ENCODE measurements at places on chromosomes 1 and 21. TPM values are rescaled to one million over a fixed set of nuclear protein-coding genes. Genes with fewer than 3 reads are reported as not detected.
A peak's percentile ranks its signal among the peaks of the same experiment; 100 is the strongest.

DNA sequence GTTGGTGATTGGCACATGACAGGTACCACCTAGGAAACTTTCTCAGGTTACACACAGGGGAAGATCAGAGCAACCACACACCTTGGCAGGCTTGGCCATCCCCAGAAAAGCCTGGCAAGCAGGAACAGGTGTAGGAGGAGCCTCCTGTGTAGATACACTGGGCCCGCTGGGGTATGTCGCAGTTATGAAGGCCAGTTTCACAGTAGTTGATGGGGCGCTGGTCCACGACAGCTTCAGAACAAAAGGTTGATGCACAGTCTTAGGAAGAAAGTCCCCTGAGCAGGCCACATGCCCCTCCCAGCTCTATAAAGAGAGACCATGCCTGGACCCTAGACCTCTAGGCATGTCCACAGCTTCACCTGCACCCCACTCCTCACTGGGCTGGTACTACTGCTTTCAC is 51.6 kb downstream of the NID1 start:
- no peak overlapping the region for H3K4me3 ChIP-seq
- no peak for DNase-seq
- peaks cover 66% of the 10 kb centered on the region for H3K36me3 ChIP-seq
- peaks cover 3% of the 10 kb centered on the region for H3K4me1 ChIP-seq

The CDC42SE1 gene
- total RNA-seq: 23.1 TPM

GRCh38 chr1:23403735-23404486 is 20.6 kb downstream of the TCEA3 start:
- peaks cover 22% of the 10 kb centered on the region for H3K4me1 ChIP-seq
- H3K27ac ChIP-seq: peak overlapping the region; percentile 40
- DNase-seq: peak; percentile 86
- H3K36me3 ChIP-seq: peaks cover 9% of the 10 kb centered on the region

The UBAP2L gene
- 57.4 TPM for total RNA-seq

The VSIG8 gene
- not detected for total RNA-seq

DNA sequence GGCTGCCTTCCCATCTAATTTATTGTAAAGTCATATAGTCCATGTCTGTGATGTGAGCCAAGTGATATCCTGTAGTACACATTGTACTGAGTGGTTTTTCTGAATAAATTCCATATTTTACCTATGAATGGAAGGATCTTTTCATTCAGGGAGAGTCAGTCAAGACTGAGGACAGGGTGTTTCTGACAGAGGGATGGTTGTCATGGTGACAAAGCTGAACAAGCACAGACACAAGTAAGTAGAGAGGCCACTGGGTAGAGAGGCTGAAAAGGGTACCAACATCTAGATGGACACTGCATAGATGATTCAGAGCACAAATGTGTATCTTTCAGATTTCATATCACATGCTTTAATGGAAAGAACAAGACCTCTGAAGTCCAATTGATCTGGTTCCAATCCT is 22.6 kb upstream of the IL20 start:
- H3K27ac ChIP-seq: no peak overlapping the region
- H3K27me3 ChIP-seq: no peaks in the 10 kb centered on the region
- no peak overlapping the region for H3K4me3 ChIP-seq
- no peaks in the 10 kb centered on the region for H3K4me1 ChIP-seq
- no peak for DNase-seq

The ZBTB8A gene
- total RNA-seq: 3.1 TPM

- no peaks in the 10 kb centered on the region for H3K27me3 ChIP-seq
- peaks cover 56% of the 10 kb centered on the region for H3K4me1 ChIP-seq
- H3K36me3 ChIP-seq: no peaks in the 10 kb centered on the region
- peak overlapping the region; percentile 89 for H3K27ac ChIP-seq
- no peak for DNase-seq
Observed at GRCh38 chr1:54274448-54274847, 74.5 kb downstream of the MRPL37 start.

DNA sequence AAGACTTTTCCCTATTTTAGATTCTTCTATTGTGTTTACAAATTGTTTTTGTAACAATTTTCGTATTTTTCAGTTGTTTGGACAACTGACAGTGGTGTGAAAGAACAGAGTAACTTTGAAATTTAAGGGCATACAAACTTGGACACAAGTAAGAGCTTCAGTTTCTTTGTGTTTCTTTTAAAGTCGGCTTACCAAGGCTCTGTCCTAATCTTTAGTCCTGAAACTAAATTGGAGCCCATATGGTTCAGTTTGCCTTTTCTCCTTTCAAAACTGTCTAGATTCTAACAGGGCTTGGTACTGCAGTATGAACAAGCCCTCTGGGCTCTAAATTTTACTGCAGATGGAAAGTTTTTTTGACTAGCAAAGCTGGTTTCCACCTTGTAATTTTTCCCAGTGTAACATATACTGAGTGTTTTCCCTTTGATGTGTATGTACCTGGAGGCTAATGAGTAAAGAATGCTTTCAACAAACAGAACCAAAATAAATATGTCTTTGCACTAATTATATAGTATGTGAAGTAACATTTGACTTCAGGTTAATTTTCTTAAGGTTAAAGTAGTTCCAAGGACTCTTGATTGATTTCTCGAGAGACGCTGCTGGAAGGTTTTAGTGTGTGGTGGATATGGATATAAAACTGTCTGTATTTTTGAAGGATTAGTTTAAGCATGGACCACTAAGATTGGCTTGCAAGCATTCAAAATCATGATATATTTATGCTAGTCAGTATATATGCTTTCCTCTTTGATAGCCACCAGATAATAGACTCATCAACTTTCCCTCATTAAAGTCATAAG is 4.1 kb downstream of the SNX27 start:
- no peak overlapping the region for H3K27ac ChIP-seq
- no peak for DNase-seq
- no peak overlapping the region for H3K4me3 ChIP-seq
- peaks cover 60% of the 10 kb centered on the region for H3K4me1 ChIP-seq
- H3K36me3 ChIP-seq: no peaks in the 10 kb centered on the region

GRCh38 chr1:174222166-174222949 is 63.0 kb downstream of the RABGAP1L start:
- peaks cover 3% of the 10 kb centered on the region for H3K4me1 ChIP-seq
- no peak overlapping the region for H3K4me3 ChIP-seq
- no peaks in the 10 kb centered on the region for H3K27me3 ChIP-seq
- no peak for DNase-seq
- peaks cover 33% of the 10 kb centered on the region for H3K36me3 ChIP-seq

- H3K27me3 ChIP-seq: no peaks in the 10 kb centered on the region
- no peak overlapping the region for H3K4me3 ChIP-seq
- peak overlapping the region; percentile 6 for H3K27ac ChIP-seq
Observed at GRCh38 chr21:17527240-17527639, 14.4 kb downstream of the CXADR start.

DNA sequence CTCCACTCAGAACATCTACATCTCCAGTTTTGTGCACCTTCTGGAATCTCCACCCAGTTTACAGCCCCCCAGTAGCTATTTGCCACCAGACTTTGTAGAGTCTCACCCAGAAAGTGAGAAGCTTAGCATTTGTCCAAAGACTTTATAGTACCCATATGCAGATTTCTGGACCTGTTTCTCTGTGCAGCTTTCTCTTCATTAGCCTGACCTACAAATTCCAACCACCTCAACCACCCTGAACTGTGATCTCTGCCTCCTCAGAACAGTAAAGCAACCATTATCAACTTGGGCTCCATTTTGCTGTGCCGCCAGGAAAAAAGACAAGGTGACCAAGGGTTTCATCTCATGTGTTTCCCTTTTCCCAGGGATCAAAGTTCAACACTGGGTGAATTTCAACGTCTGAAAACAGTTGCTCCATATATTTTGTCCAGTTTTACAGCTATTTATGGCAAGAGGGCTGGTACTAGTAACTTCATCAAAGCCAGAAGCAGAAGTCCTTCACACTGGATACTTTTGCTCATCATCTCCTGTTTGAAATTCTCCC is 36.5 kb upstream of the DDAH1 start:
- H3K4me1 ChIP-seq: peaks cover 8% of the 10 kb centered on the region
- no peaks in the 10 kb centered on the region for H3K27me3 ChIP-seq
- DNase-seq: no peak
- H3K27ac ChIP-seq: no peak overlapping the region

The OR10X1 gene
- total RNA-seq: not detected

DNA sequence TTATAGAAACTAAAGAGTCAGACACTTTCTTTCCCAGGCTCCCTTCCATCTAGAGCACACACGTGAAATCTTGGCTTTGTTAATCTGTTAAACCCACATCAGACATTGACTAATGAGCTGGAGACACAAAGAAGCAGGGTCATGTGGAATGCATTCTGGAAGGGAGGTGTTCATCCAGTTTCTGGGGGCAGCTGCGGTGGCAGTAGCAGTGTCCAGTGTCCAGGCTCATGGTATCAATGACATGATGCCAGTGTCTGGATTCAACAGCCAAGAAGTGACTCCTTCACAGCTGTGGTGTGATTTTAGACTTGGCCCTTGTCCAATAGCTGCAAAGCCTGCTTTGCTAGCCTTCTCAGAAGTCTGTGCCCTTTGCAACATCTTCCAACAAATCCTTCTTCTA is 95.2 kb downstream of the NTPCR start:
- no peaks in the 10 kb centered on the region for H3K27me3 ChIP-seq
- no peak overlapping the region for H3K27ac ChIP-seq
- H3K4me1 ChIP-seq: no peaks in the 10 kb centered on the region
- H3K4me3 ChIP-seq: no peak overlapping the region

GRCh38 chr1:230542054-230542453 is 100.2 kb upstream of the COG2 start:
- H3K4me1 ChIP-seq: no peaks in the 10 kb centered on the region
- H3K4me3 ChIP-seq: no peak overlapping the region
- H3K27ac ChIP-seq: no peak overlapping the region
- H3K36me3 ChIP-seq: no peaks in the 10 kb centered on the region
- no peak for DNase-seq

The CTTNBP2NL gene
- 22.8 TPM for total RNA-seq

- DNase-seq: no peak
- no peaks in the 10 kb centered on the region for H3K36me3 ChIP-seq
- H3K4me1 ChIP-seq: no peaks in the 10 kb centered on the region
Observed at GRCh38 chr1:151799179-151800022, 5.8 kb downstream of the LINGO4 start.

- no peak overlapping the region for H3K4me3 ChIP-seq
- no peaks in the 10 kb centered on the region for H3K27me3 ChIP-seq
Observed at GRCh38 chr1:103492003-103492625, 33.4 kb upstream of the RNPC3 start.

The ZNF670 gene
- 1.0 TPM for total RNA-seq

GRCh38 chr1:7536891-7537591 is 234.1 kb upstream of the VAMP3 start:
- H3K36me3 ChIP-seq: no peaks in the 10 kb centered on the region
- DNase-seq: no peak
- H3K27me3 ChIP-seq: peaks cover 6% of the 10 kb centered on the region
- H3K4me1 ChIP-seq: no peaks in the 10 kb centered on the region

The SELENBP1 gene
- 91.6 TPM for total RNA-seq

The LRRC53 gene
- not detected for total RNA-seq

GRCh38 chr1:198669023-198669698 is 30.3 kb downstream of the PTPRC start:
- peaks cover 84% of the 10 kb centered on the region for H3K4me1 ChIP-seq
- no peak overlapping the region for H3K27ac ChIP-seq
- no peak overlapping the region for H3K4me3 ChIP-seq
- H3K36me3 ChIP-seq: no peaks in the 10 kb centered on the region
- no peak for DNase-seq

DNA sequence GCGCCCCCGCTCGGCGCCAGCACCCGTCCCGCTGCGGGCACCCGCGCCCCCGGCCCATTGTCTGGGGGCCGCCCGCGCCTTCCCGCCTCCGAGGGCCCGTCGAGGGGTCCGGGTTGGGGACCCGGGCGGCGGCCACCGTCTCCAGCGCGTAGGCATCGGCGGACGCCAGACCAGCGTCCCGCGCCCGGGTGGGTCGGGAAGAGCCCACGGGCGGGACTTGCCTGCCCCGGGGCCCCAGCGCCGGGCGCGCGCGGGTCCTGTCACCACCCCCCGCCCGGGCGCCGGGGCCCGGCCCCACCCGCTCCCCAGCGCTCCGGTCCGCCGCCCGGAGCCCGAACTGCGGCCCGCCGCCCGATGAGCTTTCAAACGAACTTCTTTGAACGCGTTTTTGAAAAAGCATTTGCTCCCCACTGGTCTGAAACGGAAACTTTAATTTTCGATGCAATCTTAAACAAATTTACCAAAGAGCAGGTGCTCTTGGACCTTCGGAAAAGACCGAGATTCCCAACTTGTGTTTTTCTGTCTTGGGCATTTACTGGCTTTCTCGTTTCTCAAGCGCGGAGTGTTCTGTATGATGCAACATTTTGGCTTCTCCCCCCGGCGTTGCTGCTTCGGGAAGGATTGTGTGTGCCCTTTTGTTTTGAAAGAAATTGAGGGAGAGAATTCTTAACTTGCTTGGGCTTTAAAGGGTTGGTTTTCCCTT is 615 bp downstream of the CLIC4 start:
- H3K27ac ChIP-seq: peak overlapping the region; percentile 97
- H3K4me3 ChIP-seq: peak overlapping the region; percentile 98
- H3K4me1 ChIP-seq: peaks cover 49% of the 10 kb centered on the region
- peak; percentile 57 for DNase-seq
- H3K27me3 ChIP-seq: no peaks in the 10 kb centered on the region

The OLFML2B gene
- 2.9 TPM for total RNA-seq

The LPAR3 gene
- 5.9 TPM for total RNA-seq

The SPRR2E gene
- not detected for total RNA-seq

GRCh38 chr1:154533952-154534844 is 24.3 kb downstream of the UBE2Q1 start:
- no peak overlapping the region for H3K4me3 ChIP-seq
- DNase-seq: no peak
- no peaks in the 10 kb centered on the region for H3K36me3 ChIP-seq
- no peaks in the 10 kb centered on the region for H3K4me1 ChIP-seq

DNA sequence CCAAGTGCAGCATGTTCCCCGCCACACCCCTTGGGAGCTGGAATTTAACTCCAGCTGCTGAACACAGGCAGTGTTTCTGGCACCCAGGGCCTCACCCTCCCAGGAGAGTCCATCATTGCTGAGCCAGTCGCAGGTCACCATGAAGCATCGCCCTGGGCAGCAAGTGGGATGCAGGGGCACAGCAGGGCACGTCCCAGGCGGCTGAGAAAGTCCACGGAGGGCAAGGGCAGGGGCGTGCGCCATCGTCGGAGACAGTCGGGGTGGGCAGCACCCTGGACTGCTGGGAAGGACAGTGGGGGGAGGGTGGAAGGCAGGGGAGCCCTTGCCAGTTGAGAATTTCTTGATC is 69.2 kb upstream of the PDE9A start:
- no peak for DNase-seq
- no peak overlapping the region for H3K4me3 ChIP-seq
- no peaks in the 10 kb centered on the region for H3K27me3 ChIP-seq
- H3K4me1 ChIP-seq: no peaks in the 10 kb centered on the region
- H3K36me3 ChIP-seq: no peaks in the 10 kb centered on the region
- no peak overlapping the region for H3K27ac ChIP-seq

The MMP23B gene
- 57.8 TPM for total RNA-seq

DNA sequence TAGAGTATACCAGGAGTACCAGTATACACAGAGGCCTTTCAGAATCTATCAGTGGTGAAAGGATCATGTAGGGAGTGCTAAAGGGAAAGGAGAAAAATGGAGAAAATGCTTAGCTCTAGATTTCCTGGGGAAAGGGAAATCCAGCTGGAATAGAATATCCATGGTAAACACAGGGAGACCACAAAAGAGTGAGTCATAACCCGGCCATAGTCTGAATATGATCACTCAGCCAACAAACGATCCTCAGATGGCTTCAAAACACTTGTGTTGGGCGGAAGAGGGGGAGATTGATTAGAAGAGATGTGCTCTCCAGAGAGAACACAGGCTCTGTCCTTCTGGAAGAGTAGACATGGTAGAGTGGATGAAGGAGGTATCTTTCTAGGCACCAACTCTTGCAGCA is 180.6 kb downstream of the PAPPA2 start:
- peaks cover 6% of the 10 kb centered on the region for H3K4me1 ChIP-seq
- H3K36me3 ChIP-seq: no peaks in the 10 kb centered on the region
- DNase-seq: no peak
- H3K4me3 ChIP-seq: no peak overlapping the region
- no peak overlapping the region for H3K27ac ChIP-seq

The GUCA2A gene
- total RNA-seq: not detected

The MFAP2 gene
- total RNA-seq: 11.9 TPM

Measured in heart left ventricle (tissue), 16 donors.